Putamen (tissue), 1 donor: ENCODE measurements at places on chromosomes 12 and 14.
A peak's percentile ranks its signal among the peaks of the same experiment; 100 is the strongest.

DNA sequence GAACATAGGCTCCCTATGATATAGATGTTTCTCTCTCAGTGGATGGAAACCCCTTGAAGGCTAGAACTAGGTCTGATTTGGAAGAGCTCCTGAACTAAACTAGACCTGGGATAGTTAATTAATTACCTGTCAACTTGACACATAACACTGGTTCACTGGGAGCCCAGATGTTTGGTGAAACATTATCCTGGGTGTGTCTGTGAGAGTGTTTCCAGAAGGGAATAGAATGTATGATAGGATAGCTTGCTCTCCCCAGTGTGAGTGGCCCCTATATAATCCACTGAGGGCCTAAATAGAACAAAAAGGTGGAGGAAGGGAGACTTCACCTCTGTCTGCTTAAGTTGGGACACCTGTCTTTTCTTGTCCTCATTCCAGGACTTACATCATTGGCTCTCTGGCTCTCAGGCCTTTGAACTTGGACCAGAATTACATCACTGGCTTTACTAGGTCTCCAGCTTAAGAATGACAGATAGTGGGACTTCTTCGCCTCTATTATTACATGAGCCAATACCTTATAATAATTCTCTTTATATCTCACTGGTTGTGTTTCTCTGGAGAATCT, 194.1 kb downstream of the KTN1 start:
- no peak for DNase-seq

GRCh38 chr12:10365696-10366405, 24.0 kb downstream of the KLRK1 start:
- peak; percentile 46 for DNase-seq

DNA sequence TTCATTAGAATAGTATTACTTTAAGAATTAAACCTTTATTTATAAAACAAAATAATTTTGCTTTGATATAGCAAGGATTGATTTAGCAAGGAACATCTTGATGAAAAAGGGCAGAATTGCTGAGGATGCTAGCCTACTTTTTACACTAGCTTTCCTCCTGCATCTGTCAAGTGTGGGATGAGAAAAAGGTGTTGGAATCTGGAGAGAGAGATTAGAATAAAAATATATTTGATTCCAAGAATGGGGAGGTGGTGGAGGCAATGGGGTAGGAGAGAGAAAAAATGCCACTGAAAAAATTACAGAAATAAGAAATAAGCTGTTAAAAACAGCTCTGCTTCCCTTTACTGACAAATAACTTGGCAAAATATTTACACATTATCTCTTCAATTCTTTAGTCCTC, 98.9 kb downstream of the NUMB start:
- peak; percentile 42 for DNase-seq

DNA sequence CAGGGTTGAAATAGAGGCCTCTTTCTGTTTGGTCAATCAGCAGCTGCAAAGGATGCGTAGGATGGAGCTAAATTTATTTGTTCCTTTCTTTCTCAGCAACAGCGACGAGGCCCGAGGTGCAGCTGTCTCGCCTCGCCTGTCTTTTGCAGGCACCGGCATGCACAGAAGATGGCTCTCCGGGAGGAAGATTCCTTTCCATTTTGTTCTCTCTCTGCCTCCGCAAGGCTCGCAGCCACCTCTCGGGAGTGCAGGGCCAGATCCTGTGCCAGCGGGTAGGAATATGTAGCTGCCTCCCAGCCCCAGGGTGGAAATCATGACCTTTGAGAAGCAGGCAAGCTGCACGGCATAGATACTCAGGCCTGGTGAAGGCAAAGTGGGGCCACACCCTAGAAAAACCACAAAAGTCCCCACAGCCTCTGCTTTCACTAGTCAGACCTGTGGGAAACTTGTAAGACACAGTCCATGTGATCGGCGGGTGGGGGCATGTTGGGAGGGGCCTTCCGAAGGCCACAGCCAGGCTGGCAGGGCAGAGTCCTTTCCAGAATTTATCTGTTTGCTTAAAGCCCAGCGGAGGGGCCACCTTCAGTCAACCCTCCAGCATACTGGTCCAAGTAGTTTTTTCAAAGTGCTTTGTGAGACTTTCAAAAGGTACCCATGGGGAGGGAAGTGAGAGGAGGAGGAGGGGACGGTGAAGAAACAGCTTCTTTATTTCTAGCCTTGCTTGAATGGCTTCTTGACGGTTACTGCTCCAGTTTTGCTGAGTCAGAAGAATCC, at the start of gene MAP1LC3B2:
MAP1LC3B2 (plus strand) TSS at position 220 of the 774 bp plus-strand sequence. CDS start 16,562 bp downstream, outside the sequence.
- DNase-seq = peak; percentile 39

- DNase-seq = no peak
Observed at GRCh38 chr12:83210933-83211332, 524.2 kb downstream of the TMTC2 start.

DNA sequence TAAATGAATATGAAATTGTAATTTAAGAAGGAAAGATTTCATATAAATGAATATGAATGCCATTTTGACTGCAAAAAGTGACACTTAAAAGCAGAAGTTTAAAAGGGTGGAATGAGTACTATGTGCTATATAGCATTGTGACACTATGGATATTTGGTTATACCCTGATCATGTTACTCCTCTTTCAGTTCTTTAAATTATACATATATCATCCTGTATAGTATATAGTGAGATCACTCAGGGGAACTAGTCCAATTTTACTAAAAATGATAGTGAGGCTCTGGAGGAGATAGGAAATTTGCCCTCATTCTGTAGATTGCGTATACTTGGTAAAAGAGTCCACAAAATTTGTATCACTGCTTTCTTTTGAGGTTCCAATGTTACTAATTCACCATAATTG, 155.7 kb upstream of the BTG1 start:
- DNase-seq = no peak

- no peak for DNase-seq
Observed at GRCh38 chr12:75938189-75938588, 93.4 kb downstream of the PHLDA1 start.

DNA sequence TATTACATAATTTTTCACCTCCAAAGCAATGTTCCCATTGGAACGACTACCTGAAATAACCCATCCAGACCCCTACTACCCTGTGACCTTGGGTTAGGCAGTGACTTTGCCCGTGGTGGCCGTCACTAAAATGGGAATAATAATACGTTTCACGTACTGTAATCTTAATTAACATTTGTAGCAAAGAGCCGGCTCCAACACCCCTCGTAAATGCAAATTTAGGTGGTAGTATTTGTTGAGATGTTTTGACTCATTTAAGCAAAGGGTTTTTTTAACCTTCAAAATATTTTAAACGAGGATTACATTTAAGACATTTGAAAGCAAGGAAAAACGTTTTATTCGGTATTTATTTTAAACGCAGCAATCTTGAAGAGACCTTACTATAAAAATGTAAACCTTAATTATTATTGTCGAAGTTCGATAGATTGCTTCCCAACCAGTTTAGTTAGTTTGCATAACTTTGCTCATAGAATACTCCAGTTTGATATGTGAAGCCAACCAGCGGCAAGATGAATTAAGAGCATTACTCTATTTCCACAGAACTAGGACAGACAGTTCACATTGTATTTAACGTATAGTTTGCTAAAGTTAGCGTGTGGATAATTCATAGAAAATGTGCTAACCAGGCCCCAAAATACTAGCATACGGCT, 1.4 kb upstream of the ARID2 start:
- no peak for DNase-seq

GRCh38 chr14:29016050-29016900, 249.7 kb downstream of the FOXG1 start:
- no peak for DNase-seq

GRCh38 chr14:35367056-35367372, 37.5 kb downstream of the NFKBIA start:
- no peak for DNase-seq

GRCh38 chr12:26937443-26937862, 328 bp downstream of the INTS13 start:
- no peak for DNase-seq

- no peak for DNase-seq
Observed at GRCh38 chr12:91138337-91138920, 27.1 kb upstream of the LUM start.

GRCh38 chr12:65787056-65787865, 37.0 kb upstream of the HMGA2 start:
- DNase-seq = no peak

DNA sequence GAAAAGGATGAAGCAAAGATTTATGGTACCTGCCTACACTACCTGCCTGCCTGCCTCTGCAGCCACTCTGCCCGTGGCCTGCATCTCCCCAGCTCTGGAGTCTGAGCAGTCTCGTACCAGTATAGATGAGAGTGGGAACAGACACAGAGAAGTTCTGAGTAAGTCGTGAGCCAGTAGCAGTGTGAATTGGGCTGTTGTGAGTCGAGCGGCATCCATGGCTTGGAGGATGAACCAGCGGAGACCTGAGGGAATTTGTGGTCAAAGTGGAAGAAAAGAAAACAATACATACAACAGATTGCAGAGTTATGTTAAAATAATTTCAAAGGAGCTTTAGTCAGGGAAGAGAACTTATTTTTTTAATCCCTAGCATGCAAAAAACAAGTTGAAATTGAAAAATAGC, 25.3 kb downstream of the C2CD5 start:
- DNase-seq = no peak

GRCh38 chr12:100716945-100717732, 77.4 kb upstream of the ANO4 start:
- DNase-seq = no peak

DNA sequence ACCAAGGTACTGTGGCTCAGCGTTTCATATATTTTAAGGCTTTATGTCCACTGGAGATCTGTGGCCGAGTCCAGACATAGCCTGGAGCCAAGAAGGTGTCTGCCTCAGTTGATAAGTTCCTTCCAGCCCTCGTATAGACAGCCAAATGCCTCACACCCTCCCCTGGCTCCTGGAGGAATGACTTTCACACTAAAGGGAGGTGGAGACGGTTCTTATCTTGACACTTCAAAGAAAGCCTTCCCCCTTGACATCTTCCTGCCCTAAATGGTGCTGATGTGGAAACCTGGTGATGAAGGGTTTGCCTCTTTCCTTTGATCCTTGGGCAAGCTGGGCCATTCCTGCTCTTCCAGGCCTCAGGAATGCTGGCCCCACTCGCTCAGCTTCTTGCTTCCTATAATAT, 474.8 kb upstream of the TBX3 start:
- no peak for DNase-seq

- no peak for DNase-seq
Observed at GRCh38 chr14:65922142-65922541, 509.6 kb downstream of the FUT8 start.

- DNase-seq = no peak
Observed at GRCh38 chr12:70213707-70214106, 29.5 kb upstream of the CNOT2 start.

- no peak for DNase-seq
Observed at GRCh38 chr14:68599896-68600610, 192.8 kb downstream of the ZFP36L1 start.

DNA sequence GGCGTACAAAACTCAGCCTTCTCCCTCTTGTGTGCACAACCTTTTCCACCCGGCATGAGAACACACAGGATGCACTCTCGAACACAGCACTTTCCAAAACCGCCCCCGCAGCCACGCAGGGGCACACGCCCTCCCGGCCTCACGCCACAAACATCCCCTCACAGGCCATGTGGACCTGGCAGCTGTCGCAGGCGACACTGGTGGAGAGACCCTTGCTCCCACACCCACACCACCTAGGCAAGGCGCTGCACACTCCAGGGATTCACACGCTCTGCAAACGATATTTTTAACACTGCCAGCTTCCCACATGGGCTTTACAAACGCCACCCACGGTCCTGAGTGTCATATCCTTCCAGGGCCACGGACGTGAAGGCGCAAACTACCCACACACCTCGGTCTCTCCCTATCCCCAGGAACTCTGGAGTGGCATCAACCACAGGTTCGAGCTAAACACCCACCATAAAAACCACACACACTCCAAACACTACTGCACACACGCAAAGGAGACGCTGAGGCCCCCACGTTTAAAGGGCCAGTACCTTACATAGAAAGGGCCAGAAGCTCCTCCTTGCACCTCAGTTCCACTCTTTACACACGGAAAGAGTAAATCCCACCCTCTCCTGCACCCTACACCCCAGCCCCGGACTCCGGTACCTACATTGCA, 12.4 kb upstream of the ITGB7 start:
- DNase-seq = no peak

- no peak for DNase-seq
Observed at GRCh38 chr14:104776961-104777807, 18.4 kb downstream of the AKT1 start.

- peak; percentile 86 for DNase-seq
Observed at GRCh38 chr12:68932961-68933893, at the start of gene CPM. Gene CPM (minus strand): TSS chr12:68933171. CDS start chr12:68932837, 334 bp downstream.

DNA sequence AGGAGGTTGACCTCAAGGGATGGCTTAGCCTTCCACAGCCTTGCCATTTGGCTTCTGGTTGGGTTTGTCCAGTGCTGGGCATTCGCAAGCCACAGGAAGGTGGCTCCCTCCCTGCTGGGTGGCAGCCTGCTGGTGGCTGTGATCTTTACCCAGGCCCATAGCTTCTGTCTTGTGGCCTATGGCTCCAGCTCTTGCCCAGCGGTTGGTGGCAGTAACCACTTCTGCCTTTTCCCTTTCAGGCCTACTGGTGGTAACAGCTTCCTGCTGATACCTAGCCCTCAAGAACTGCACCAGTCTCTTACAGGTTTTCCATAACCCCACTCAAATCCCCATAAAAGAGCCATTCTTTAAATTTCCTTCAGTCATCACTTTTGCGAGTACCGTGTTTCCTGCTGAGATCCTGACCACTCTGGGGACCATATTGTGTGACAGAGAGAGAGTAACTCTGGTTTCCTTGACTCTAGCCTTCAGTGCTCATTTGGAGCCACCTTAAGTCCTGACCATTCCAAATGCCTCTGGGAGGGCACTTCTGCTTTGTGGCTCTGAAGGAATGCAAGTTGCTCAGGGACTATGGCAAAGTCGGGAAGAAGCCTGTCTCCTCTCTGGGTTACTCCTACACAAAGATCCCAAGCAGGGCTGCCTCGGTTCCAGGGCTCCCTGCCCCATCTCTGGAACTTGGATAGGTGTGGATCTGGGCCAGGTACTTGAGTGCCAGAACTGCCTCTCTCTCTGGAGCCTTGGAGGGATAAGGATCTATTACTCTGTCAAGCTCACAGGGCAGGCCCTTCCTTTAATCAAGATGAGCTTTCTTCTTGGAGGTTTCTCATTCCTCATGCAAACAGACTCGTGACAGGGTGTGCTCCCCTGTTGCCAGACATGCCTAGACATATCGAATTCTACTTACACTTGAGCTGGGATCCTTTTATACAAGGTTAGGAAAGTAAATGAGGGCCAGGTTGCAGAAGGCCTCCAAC, 2.9 kb upstream of the NYNRIN start:
- DNase-seq = no peak

GRCh38 chr12:107554941-107555340, 130.7 kb upstream of the PWP1 start:
- DNase-seq = no peak

GRCh38 chr12:84730561-84731162, 181.9 kb downstream of the SLC6A15 start:
- no peak for DNase-seq
